ENCODE measurements at places on chromosomes 7 and 10.
A peak's percentile ranks its signal among the peaks of the same experiment; 100 is the strongest.

GRCh38 chr10:86254526-86255174, 111.9 kb downstream of the GRID1 start:
- peak; percentile 13 for DNase-seq

GRCh38 chr7:54864663-54865062, 105.7 kb upstream of the SEC61G start:
- peak; percentile 69 for DNase-seq

DNA sequence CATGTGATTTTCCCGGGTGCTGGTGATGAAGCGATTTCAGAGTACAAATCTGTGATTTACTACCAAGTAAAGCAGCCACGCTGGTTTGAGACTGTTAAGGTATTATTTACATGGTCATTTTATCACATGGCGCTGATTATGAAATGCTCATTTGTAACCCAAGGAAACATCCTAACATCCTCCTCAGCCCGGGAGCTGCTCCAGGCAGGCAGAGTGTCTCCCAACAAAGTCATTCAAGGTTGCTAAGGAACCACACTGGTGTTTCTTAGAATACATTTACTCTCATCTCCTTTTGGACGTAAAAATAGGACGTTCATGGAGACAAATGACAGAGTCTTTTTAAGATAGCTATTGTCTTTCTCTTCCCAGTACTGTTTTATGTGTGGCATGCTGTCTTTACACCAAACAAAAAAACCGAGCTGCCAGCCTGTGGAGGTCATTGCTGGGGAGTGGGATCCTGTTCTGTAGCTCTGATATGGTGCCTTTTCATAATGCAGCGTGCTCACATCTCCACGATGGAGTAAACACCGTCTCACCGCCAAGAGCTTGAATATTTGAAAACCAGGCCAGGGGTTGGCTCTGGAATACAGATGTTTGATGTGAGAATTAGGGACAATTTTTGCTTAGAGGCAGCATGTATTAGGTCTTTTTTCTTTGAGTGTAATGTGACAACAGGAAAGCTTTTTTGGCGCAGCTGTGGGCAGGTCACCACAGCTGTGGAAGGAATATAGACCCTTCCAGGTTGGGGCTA, 119.6 kb downstream of the DOCK1 start:
- no peak for DNase-seq

DNA sequence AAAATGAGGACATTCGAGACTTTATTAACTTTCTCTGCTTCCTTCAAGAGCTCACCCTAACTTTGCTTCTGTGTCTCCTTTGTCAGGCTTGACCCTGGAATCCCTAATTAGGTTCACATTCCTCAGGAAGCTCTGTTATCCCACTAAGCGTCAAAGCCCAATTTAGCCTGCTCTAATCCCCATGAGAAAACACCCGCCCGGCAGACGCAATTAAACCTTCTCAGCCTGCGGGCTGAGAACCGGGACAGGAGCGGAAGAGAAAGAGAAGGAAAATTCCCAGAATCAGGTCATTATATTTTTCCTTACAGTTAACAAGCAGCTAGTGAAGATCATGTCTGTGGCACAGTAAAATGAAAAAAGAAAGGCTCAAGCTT, 93.0 kb downstream of the TNS3 start:
- no peak for DNase-seq

DNA sequence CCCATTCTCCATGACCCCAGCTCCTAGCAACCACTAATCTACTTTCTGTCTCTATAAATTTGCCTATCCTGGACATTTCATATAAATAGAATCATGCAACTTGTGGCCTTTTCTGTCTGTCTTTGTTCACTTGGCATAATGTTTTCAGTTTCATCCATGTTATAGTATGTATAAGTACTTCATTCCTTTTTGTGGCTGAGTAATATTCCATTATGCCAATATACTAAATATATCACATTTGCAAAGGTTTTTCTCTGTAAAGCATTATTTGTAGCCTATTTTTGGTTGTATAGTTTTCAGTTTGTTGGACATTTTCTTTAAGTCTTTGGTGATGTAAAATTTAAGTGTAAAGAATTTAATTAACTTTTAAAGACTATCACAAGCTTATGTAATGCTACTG, 2.2 kb downstream of the PTPRZ1 start:
- no peak for DNase-seq

GRCh38 chr10:106734220-106734619, 430.3 kb downstream of the SORCS1 start:
- DNase-seq = no peak

- peak; percentile 56 for DNase-seq
Measured at GRCh38 chr10:69807696-69808095, 6.0 kb downstream of the COL13A1 start.

- DNase-seq = no peak
Measured at GRCh38 chr10:103044942-103045489, 126.9 kb downstream of the CNNM2 start.

GRCh38 chr10:4448030-4448429, 378.0 kb upstream of the AKR1E2 start:
- DNase-seq = no peak

- DNase-seq = no peak
Measured at GRCh38 chr7:149605696-149606095, 108.1 kb upstream of the ZNF746 start.

GRCh38 chr10:30420766-30421165, 13.2 kb upstream of the MAP3K8 start:
- DNase-seq = no peak

GRCh38 chr7:137003086-137003485, 134.6 kb downstream of the CHRM2 start:
- no peak for DNase-seq

- peak; percentile 98 for DNase-seq
Measured at GRCh38 chr7:47786557-47787248, 161.6 kb downstream of the PKD1L1 start.
